ENCODE measurements at places on chromosomes 1 and 21. TPM values are rescaled to one million over a fixed set of nuclear protein-coding genes. Genes with fewer than 3 reads are reported as not detected.

GRCh38 chr1:36136535-36136934, 11.5 kb upstream of the COL8A2 start:
- no peak for DNase-seq

- DNase-seq: no peak
Observed at GRCh38 chr1:12518931-12519692, 98.9 kb downstream of the DHRS3 start.

Gene RBM34
- total RNA-seq: 97.4 TPM

DNA sequence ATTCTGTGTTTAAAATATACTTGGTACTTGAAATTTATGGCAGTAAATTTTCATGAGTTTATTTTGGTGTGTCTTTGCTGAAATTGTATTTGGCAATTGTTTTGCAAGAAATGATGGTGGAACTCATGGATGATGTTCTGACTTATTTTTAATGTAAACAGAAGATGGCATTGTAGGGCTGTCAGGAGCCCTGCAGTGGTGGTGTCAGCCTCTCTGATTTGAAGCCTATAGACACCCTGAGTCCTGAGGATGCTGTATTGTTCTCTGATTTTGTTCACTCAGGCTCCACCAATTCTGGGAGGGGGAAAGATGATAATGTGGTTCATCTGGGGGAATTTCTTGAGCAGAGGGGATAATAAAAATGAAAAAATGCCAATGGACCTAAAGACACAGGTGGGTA, 79.8 kb downstream of the LHX8 start:
- no peak for DNase-seq

Gene VASH2
- total RNA-seq: 251 TPM

DNA sequence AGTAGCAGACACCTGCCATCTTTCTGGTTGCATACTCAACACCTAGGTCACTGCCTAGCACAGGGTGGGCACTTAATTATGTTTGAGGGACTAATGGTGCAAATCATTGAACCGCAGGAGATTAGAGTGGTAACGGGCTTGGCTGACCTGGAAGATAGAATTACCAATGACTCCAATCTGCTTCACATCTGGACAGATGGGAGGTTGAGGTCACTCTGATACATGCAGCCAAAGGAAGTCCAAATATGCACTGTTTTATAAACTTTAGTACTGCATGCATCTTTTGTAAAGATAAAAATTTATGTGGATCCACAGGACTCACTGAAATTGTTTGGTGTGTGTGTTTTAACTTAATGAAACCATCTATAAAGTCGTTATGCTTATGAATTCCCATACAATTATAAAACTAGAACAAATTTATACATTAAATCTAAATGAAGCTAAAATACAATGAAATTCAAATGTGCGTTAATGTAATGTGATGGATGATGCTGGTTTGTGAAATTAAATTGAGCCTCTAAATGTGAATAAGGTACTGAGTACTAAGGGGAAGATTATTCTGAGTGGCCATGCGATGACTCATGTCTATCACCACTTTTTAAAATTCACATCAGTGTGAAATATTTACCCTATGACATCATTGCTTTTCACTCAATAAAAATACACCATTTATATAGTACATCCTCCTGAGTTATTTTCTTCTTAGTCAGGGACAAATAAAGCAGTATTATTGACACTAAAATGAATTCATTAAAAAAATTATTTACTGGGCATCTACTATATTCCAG, 224.7 kb upstream of the FAM78B start:
- no peak for DNase-seq

GRCh38 chr1:46757247-46757955, 38.5 kb upstream of the EFCAB14 start:
- no peak for DNase-seq

DNA sequence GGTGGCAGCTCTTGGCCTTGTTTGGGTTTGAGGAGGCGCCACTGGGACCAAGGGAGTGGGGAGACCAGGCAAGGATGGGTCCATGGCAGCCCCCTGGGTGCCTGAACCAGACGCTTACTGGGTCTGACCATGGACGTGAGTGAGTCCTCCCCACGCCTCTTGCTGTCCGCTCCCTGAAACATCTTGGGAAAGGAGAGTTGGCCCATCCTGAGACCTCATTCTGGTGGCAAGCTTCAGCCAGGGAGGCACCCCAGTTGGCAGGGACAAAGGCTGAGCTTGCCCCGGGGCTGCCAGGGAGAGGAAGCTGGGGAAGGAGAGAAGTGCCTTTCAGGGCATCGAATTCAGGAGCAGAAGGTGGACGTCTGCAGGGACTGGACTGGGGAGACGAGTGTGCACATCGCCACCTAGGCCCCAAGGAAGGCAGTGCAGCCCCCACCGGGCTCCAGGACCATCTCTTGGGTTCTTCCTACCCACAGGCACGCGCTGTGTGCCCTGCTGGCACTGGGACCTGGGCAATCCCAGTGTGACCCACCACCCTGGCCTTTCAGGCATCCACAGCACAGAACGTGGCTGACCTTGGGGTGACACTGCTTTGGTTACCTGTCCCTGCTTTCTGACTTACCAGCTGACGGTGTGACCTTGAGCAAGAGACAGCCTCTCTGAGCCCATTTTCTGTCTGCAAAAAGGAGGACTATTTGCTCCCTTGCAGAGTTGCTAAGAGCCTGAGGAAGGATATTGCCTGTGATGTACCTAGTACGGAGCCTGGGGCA, 132.9 kb upstream of the WNT4 start:
- DNase-seq: peak; percentile 84

Gene GBP5
- total RNA-seq: 0.23 TPM

GRCh38 chr1:176149939-176150807, 56.9 kb downstream of the COP1 start:
- no peak for DNase-seq

DNA sequence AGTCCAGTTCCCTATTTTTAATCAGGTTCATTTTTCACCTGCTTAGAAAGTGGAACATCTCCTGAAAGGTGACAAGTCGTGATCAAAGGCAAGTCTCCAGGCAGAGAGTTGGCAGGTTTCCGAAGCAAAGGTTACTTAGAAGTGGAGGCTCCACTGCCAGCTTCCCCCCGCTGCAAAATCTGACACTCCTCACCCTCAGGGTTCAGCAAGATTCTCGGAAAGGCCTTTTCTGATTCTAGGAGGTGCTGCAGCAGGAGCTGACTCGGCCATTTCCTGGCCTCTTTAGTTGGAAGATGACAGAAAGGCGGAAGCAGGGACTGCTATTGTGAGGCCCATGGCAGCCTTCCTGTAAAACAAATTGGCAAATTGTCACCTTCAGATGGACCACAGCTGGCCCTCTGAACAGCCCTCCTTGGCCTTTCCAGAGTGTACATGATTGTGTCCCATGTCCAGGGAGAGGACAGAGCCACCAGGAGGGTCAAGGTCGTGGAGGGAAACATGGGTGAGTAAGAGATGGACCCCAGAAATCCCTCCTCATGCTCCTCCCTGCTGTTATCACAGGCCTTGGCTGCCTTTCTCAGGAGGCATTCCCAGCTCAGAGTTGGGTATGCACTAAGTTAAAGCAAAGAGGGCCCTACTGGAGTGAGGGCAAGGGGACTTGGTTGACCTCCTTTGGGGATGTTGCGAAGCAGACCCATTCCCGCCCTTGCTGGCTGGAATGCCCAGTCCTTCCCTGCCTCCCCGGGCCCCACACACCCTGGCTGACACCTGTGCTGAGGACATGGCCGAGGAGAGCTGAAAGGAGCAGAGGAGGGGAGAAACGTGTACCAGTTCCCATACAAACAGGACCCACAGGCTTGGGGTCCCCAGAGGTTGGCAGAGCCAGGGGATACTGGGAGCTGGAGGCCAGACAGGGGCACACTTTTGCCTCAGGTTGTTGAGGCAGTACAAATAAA, 115.5 kb upstream of the IRF2BP2 start:
- no peak for DNase-seq

Gene JAM2
- total RNA-seq: 6.4 TPM

GRCh38 chr1:243251539-243251938, 3.5 kb downstream of the CEP170 start:
- no peak for DNase-seq

GRCh38 chr1:28078680-28079626, 9.5 kb downstream of the EYA3 start:
- DNase-seq: no peak

DNA sequence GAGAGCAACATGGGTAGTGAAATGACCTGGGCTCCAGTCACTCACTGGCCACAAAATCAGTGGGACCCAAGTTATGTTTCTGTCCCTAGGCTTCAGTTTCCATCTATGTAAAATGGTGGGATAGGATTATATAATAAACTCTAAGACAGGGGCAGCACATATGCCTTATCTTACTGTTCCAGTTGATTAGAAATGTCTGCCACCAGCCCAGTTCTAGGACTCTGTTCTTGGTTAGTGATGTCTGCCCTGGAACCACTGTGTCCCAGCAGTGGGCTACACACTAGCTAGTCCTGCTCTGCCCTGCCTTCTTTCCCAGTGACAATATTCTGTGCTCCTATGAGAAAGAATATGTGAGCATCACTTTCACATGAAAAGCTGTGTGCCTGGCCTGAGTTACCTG, 138.3 kb downstream of the PCNX2 start:
- DNase-seq: no peak

DNA sequence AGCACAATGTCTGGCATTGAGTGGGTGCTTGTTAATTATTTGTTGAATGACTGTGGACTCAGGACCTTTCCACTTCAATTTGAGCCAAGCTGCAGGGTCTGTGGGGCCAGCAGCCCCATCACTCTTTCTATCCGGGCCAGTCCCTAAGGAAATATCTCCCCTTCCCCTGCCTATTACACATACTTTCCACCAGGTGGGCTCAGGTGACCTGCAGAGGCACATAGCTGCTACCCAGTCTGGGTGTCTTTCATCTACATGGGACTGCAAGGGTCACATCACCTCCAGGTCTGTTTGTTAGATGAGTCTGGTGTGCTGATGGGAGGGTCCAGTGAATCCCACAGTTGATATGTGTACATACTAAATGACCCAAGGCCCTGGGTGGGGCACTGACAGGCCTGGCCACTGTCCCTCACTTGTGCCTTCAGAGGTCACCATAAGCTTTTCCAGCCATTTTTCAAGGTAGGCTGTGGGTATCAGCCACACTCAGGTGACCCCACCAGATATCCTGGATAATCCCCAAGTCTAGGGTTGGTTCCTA, 59.5 kb upstream of the KDM4A start:
- peak; percentile 36 for DNase-seq
